Hypothalamus (tissue), 51 donors: ENCODE measurements at places on chromosomes 7 and 10.

DNA sequence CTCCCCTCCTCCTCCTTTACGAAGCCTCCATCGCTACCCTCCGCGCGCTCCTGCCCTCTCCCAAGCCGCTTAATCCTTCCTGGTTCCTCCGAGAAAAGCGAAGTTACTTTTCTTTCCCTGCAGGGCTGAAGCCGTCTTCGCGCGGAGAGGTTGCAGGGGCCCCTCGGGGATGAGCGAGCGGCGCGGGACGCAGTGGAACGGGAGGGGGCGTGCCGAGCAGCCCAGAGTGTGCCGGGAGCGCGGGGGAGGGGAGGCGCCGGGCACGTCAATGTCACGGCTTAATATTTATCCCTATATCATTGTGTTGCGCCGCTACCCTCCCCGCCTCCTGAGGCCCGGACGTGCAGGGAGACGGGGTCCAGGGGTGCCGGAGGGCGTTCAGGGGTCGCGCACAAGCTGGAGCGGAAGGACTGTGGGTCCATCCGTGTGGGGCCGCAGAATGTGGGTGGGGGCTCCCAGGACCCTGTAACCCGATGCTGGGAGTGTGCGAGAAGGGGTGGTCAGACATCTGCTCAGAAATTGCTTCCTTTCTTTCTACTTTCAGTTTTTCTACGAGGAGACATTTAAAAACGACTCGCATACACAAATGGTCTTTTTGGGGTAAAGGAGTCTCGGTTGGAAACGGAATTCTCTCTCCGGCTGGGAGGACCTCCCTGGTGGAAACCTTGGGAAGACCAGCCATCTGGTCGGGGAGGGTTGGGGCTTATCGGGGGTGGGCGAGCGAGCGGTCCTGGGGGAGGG is 2.4 kb downstream of the CDK6 start:
- DNase-seq = peak; percentile 41

GRCh38 chr10:11869219-11869618 is 46.1 kb downstream of the PROSER2 start:
- DNase-seq = no peak

GRCh38 chr7:79513261-79513660 is 59.8 kb upstream of the MAGI2 start:
- no peak for DNase-seq

GRCh38 chr10:102555781-102556328 is 52.1 kb downstream of the SUFU start:
- DNase-seq = no peak

- DNase-seq = no peak
Observed at GRCh38 chr7:15007507-15007906, 105.0 kb upstream of the DGKB start.

GRCh38 chr7:43454936-43455518 is 127.9 kb upstream of the STK17A start:
- no peak for DNase-seq

- no peak for DNase-seq
Observed at GRCh38 chr10:51170518-51171245, 96.4 kb downstream of the PRKG1 start.

- DNase-seq = no peak
Observed at GRCh38 chr10:112532956-112533355, 85.9 kb downstream of the VTI1A start.

GRCh38 chr10:48451969-48452878 is 145.7 kb downstream of the MAPK8 start:
- DNase-seq = no peak

GRCh38 chr7:17022920-17023319 is 141.1 kb upstream of the AGR3 start:
- DNase-seq = no peak

GRCh38 chr7:93758631-93759030 is 131.9 kb downstream of the TFPI2 start:
- DNase-seq = no peak

DNA sequence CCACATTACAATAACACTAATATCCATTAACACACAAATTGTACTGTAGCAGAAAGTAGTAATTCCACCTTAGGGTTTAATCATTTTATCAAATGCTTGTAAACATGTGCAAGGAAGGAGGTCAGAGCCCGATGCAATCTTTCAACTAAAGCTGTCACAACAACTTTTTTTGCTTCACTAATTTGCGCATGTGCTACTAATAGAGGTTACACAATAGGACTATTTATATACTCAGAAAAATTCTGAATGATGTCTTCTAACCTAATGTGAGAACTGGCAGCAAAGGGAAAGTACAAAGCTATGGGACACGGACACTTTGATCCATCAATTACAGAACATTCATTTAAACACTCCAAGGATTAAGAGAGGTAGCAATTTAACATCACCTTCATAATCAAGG is 244.4 kb downstream of the CHCHD3 start:
- no peak for DNase-seq

DNA sequence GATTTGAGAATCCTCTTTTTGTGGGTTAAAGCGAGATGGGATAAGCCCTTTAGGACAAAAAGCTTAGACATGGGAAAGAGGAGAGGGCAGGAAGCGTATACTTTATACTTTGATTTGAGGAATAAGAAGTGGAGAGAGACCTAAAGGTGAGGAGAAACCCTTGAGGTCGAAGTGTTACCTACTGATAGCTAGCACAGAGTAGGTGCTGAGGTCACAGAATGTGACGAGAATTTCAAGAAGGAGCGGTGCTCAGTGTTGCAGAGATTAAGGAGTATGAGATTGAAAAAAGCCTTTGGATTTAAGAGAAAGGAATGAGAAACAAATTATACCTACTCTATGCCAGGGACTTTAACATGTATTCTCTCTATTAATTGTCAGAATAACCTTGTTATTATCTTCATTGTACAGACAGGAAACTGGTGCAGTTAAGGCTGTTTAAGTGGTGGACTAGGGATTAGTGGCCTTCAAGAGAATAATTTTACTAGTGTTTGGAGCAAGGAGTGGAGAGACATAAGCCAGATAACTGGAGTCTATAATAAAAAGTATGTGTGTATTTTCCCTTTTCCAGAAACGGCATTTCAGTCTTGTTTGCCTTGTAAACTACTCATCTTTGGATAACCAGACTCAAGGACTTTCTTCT is 8.8 kb downstream of the CAPZA2 start:
- DNase-seq = no peak
